G401 (cell line): ENCODE measurements at places on chromosomes 1 and 21. TPM values are rescaled to one million over a fixed set of nuclear protein-coding genes. Genes with fewer than 3 reads are reported as not detected.

DNA sequence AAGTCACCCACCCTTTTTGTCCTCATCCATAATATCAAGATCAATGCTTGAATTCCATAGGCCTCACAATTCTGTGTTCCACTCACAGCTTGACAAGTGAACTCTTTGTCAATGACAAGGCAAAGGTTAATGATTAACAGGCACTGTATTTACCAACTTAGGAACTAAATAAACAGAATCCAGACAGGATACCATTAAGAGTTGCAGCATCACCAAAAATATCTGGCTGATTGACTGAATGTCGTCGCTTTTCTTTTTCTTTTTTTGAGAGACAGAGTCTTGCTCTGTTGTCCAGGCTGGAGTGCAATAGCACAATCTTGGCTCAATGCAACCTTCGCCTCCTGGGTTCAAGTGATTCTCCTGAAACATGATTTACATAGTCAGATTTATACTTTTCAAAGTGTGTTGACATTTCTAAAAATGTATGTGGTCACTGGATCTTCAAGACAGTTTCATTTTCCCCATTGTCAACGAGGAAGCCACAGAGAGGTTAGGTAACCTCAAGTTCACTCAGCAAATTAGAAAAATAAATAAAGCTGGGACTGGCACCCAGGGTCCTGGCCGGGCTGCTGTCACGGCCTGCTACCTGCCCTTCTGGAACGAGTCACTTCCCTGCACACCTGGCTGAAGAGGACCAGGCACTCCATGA is 81.0 kb downstream of the PDE9A start:
- no peak for DNase-seq

GRCh38 chr1:40161888-40162397 is 756 bp downstream of the RLF start:
- DNase-seq = no peak

DNA sequence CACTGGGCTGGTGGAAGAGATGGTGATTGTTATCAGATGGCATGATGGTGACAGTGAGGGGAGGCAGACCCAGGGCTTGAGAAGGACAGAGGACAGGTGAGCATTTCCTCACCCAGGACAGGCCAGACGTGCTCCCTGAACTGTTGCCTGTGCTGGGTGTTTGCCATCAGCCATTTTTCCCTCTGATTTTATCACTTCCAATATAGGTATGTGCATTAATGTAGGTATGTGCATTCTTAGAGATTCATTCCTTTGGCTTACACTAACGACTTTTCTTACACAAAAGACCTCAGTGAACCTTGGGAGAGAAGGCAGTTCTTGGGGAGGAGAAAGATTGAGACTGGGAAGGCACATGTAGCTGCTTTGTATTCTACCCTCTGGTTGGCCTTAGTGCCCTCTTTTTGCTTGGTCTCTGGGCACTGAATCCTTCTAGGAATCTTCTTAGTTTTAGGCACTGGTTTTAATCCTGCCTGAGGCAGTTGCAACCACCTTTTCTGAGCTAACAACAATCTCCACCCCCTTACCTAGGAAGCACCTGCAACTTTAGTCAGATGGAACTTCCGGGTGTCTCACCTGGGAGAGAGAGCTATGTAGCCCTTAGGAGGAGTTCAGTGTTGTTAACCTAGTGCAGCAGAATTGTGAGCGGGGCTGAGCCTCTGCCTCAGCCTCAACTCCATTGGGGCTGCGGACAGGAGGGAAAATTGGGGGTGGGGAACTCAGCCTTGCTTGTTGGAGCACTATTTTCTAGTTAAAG is 30.9 kb downstream of the C1orf116 start:
- DNase-seq = no peak

DNA sequence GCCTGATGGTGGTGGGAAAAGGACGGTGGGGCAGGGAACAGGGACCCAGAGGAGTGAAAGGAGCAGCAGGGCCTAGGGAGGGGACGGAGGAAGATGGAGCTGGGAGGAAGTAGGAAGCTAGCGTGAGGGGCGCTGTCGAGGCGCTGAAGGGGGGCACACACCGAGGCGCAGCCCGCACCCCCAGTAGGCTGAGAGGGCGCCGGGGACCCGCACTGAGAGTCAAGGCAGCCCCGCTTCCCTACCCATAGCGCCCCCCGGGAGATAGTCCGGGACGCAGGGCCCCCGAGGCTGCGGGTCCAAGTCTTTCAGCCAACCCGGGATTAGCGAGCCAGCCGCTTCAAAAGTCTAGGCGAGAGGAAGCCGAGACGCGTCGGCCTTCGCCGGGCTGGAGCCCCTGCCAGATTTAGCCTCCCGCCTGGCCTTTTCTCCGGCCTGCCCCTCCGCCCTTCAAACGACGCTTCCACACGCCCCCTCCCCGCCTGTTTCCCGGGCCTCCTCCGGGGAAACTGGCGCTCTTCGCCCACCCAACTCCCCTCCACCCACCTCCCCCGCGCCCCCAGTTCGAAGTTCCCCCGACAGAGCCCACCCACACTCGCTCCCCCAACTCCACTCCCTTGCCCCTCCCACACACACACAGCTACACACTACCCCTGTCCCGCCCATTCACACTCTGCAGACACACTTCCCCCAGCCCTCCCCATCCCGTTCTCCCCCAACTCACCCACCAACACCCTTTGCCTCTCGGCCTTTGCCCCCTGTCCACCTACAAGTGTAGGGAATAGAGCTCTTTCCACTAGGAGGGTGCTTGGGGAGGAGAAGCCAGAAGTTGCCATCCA is 7.8 kb upstream of the PROX1 start:
- no peak for DNase-seq

- no peak for DNase-seq
Observed at GRCh38 chr1:246435421-246436041, 71.5 kb downstream of the SMYD3 start.

GRCh38 chr1:156165083-156165482 is 11.7 kb downstream of the SEMA4A start:
- no peak for DNase-seq

- DNase-seq = no peak
Observed at GRCh38 chr1:238606896-238607295, 716.2 kb upstream of the ZP4 start.

DNA sequence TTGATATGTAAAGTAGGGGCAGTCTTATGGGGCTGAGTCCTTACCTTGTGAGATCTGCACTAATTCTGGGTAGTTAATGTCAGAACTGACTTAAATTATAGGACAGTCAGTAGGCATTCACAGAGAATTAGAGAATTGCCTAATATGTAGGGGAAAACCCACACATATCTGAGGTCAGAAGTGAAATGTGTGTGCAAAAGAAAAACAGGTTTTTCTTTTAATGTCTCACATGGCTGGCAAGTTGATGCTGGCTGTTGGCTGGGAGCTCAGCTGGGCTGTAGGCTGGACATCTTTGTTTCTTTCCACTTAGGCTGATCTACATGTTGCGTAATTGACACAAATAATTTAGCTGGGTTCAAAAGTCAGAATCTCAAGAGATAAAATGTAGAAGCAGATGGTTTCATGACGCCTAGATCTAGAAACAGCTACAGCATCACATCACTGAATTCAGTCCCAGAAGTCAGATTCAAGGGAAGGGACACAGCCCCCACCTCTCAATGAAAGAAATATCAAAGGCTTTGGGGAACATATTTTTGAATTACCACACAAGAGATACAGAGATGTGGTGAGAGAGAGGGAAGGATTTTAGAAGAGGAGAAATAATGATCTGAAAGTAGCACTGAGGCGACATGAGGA is 98.9 kb downstream of the TNFSF18 start:
- no peak for DNase-seq

DNA sequence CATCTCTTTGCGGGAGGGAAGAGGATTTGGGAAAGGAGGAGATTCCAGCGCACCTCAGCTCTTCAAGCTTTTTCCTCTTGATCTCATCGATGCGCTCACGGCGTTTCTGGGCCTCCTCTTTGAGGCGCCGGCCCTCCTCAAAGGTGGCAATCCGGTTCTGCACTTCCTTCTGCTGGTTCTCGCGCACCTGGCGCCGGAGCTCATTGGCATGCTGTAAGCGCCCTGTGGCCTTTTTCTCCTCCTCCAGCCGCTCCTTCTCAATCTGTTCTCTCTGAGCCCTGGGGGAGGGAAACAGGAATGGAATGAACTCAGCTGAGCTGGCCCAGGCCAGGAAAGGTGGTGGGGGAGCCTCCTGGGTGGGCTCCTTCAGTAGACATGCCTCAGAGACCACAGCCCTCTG is 10.4 kb upstream of the VSIG8 start:
- peak; percentile 87 for DNase-seq

- DNase-seq = no peak
Observed at GRCh38 chr1:219666242-219666641, 53.3 kb upstream of the ZC3H11B start.

GRCh38 chr1:199282751-199283305 is 644.0 kb downstream of the PTPRC start:
- DNase-seq = no peak

GRCh38 chr1:16162163-16162822 is 6.4 kb upstream of the EPHA2 start:
- no peak for DNase-seq

GRCh38 chr1:162275622-162276175 is 101.0 kb downstream of the SPATA46 start:
- DNase-seq = no peak

DNA sequence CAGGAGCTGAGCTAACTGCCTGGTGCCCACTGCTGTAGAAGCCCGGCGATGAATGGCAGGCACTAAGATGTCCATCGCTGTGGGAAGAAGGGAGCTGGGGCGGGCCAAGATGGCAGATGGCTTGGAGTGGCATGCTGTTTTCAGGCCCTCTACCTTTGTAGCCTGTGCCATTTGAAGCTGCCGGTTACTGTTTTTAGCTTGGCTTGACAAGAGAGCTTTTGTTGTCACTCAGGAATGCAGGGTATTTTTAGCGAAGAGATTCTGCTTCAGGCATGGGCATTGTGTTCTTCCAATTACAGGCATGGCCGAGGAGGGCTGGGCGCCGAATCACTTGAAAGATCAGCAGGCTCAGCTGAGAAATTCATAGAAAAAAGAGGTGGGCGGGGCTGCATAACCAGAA is 348.7 kb downstream of the RPS6KC1 start:
- peak; percentile 99 for DNase-seq

- DNase-seq = no peak
Observed at GRCh38 chr1:194512345-194512744, 1325.9 kb upstream of the B3GALT2 start.

GRCh38 chr1:182367926-182368325 is 23.7 kb downstream of the GLUL start:
- DNase-seq = peak; percentile 59

- no peak for DNase-seq
Observed at GRCh38 chr1:14653461-14653960, 55.0 kb downstream of the KAZN start.

DNA sequence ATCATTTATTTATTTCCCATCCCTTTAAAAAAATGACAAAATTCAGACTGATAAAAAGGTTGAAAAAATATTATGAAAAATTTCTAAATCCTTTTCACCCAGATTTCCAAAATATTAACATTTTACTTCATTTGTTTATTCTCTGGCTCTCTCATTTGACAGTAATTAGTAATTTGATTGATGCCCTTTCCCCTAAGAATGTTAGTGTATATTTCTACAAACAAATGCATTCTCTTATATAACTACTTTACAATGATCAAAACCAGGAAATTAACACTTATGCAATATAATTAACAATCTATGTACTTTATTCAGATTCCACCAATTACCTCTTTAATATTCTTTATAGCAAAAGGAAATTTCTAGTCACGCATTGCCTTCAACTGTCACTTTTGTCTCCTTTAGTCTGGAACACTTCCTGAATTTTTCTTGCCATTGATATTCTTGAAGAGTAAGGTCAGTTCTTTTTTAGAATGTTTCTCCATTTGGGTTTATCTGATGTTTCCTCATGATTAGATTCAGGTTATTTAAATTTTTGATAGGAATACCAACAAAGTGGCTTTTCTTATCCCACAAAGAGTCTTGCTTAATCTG is 3.9 kb downstream of the CD53 start:
- DNase-seq = no peak

DNA sequence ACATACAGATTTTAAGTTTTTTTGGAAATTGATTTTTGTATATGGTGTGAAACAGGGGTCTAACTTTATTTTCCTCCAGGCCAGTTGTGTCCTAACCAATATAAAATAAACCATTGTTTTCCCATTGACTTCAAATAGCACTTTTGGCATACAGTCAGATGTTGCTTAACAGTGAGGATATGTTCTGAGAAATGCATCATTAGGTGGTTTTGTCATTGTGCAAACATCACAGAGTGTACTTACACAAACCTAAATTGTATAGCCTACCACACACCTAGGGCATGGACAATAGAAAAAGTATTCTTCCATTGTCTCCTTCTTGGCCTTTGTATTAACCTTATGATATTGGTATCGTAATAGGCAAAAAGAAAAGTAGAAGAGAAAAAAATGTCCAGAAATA is 37.4 kb upstream of the DISP1 start:
- no peak for DNase-seq

DNA sequence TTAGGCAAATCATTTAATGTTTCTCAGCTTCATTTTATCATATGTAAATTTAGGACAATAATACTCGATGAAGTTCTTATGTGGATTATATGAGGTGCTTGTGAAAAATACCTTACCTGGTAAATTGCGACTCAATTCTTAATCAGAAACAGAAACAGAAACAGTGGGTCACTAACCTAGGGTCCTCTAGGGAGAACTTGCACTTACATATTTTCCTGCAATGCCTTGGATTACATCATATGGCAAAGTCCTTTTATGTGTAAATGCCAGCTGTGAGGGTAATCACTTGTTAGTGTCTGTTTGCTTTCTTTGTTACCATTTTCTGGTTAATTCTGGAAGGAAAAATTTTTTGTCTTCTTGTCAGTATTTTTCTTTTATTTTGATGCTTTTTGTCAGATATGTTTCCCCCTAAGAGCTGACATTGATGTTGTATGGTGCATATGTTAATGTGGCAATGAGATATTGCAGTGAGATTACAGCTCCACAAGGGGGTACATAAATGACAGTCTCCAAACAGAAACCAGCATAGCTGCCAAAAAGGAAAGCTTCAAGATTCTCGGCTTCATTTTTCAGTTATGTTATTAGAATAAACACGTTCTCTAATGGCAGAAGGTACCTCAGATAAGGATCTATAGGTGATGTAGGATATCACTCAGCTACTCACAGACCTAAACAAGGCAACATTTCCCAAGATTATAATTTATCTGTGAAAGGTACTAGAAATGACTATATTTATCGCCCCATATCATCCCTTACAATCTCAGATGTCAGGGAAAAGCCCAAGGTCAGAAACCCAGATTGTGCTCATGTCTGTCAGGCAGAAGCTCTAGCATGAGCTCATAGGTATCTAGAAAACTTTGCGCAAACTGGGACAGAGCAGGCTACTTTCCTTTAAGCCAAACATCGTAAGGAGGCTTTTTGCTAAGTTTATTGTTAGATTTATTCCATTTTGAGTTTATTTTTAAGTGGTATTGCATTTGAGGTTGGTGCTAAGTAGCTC is 119.9 kb downstream of the FASLG start:
- no peak for DNase-seq

The A3GALT2 gene
- total RNA-seq = not detected in 2 replicates

The TSSK3 gene
- total RNA-seq = 0.20 TPM in 1 of 2 replicates, not detected in the other

The EIF2D gene
- 58.2 and 63.7 TPM in 2 replicates for total RNA-seq

The GPR153 gene
- total RNA-seq = 3.3 and 4.5 TPM in 2 replicates

The ACADM gene
- 35.3 and 44.4 TPM in 2 replicates for total RNA-seq

The MATN1 gene
- 1.2 TPM in 1 of 2 replicates, not detected in the other for total RNA-seq

The HES3 gene
- not detected in 2 replicates for total RNA-seq

The G0S2 gene
- total RNA-seq = not detected in 2 replicates

The PLA2G4A gene
- total RNA-seq = 0.06 TPM in 1 of 2 replicates, not detected in the other
